Astrocyte (in vitro differentiated cells and primary cell): ENCODE measurements at places on chromosomes 6 and 20. TPM values are rescaled to one million over a fixed set of nuclear protein-coding genes. Genes with fewer than 3 reads are reported as not detected.

The MYCT1 gene
- total RNA-seq = 0.61 and 1.0 TPM in 2 replicates

The RIN2 gene
- total RNA-seq = 21.2 and 22.8 TPM in 2 replicates

The CEP162 gene
- 6.3 and 6.9 TPM in 2 replicates for total RNA-seq

The HTR1E gene
- total RNA-seq = not detected in 2 replicates

GRCh38 chr6:73030257-73030656, 195.0 kb downstream of the KHDC1L start:
- DNase-seq = no peak

GRCh38 chr20:59350330-59351156, 50.1 kb downstream of the EDN3 start:
- no peak for DNase-seq

DNA sequence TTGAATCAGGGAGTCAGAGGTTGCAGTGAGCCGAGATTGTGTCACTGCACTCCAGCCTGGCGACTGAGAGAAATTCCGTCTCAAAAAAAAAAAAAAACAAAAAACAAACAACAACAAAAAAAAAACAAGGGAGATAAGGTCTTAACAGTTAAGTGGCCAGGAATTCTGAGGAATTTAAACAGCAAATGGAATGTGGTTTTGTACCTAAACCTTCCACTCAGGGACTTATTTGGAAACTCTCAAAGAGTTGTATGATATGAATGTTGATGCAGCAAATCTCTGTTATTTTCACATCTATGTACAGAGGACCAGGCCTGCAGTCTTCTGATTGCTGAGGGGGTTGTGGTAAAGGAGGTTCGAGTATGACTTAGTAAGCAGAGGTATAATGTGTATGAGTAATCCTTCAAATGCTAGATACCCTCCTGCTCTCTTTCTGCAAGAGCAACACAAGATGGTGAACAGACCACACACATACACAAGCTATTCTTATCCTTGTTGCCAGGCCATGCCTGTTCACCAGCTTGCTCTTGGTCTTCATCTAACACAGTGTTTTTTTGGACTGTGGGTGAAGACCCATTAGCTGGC, 174.9 kb upstream of the SCGN start:
- DNase-seq = peak; percentile 86

GRCh38 chr6:39935241-39935640, 979 bp upstream of the MOCS1 start:
- no peak for DNase-seq

- DNase-seq = no peak
Measured at GRCh38 chr6:130882370-130882769, 55.2 kb downstream of the SMLR1 start.

- DNase-seq = no peak
Measured at GRCh38 chr6:169172946-169173345, 80.7 kb downstream of the THBS2 start.

- DNase-seq = no peak
Measured at GRCh38 chr6:79687759-79688158, 56.6 kb downstream of the SH3BGRL2 start.

DNA sequence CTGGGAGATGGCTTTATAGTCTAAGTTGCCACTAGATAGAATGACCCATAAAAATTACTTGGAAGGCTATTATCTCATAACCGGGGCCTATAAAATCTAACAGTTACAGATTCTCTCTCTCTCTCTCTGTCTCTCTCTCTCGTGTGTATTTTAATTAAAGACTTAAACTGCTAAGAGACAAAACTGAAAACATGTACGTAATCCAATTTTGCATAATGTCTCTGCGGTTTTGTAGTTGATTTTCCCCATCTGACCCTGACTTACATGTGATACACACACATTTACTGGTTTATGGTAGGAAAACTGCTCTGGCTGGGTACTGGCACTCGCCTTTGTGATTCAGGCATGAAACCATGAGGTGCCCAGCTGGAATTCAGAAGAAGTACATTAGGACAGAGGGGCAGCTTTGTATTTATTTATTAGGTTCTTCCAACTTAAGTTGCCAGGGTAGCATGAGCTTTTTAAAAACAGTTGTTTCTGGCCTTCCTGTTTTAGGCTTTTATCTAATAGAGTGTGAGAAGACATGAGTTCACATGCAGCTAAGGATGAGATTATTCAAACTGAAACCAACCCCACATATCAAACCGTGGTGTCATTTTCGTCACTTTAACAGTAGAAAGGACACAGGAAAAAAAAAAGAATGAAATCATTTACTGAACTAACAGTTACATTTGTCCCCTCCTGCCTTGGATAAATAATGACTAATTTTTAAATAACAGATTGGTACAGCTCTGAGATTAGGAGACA, 182.5 kb downstream of the GMPR start:
- peak; percentile 47 for DNase-seq

DNA sequence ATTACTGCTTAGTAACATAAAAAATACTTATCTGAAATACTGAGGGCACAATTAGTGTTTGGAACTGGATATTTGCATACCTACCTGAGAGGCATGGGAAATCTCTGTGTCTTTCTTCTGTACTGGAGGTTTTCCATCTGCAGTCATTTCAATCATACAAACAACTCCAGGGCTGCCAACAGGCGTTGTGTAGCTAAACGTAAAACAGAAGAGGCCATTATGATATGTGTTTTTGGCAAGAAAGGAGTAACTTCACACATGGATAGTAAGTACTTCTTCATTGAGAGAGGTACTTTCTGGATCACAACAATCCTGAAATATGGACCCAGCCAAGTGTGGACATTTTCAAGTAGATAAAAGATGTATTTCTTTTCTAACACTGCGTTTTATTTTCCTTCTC, 363.4 kb downstream of the PHF3 start:
- no peak for DNase-seq

- DNase-seq = peak; percentile 95
Measured at GRCh38 chr6:147170269-147170668, 33.9 kb upstream of the STXBP5 start.

DNA sequence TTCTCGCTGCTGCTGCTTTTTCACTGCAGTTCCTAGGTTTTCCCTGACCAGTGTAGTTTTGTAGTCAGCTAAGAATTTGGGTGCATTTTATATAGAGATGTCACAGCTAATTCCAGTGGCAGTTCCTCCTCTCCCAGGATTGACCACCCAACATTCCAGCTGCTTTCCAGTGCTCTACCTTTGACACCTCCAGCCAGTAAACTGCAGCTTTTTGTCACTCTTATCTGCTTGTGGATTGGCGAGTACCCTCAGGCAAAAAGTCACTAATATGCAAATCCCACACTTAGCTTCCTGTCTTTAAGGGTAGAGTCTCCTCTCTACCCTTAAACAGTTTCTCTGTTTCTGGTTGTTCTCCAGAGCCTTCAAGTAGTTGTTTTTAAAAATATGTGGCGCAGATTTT, 146.9 kb upstream of the KCNG1 start:
- DNase-seq = no peak

DNA sequence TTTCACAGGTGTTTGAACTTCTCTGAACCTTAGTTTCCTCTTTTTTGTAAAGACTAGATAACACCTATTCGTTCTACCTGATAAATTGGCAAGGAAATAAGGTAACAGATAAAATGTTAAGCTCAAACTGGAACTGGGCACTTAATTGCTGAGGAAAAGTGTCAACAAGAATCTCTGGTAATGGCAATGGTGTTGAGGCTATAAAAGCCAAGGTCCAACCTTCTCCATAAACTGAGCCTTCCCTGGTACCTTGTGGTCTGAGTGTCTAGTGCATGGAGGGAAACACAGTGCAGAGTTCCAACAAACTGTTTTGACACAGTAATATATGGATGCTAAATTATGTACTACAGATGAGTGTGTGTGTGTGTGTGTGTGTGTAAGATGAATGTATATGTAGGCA, 33.4 kb upstream of the GSTA4 start:
- no peak for DNase-seq

GRCh38 chr20:56587307-56588041, 41.6 kb upstream of the TFAP2C start:
- no peak for DNase-seq
